ENCODE measurements at places on chromosomes 3 and 15.

DNA sequence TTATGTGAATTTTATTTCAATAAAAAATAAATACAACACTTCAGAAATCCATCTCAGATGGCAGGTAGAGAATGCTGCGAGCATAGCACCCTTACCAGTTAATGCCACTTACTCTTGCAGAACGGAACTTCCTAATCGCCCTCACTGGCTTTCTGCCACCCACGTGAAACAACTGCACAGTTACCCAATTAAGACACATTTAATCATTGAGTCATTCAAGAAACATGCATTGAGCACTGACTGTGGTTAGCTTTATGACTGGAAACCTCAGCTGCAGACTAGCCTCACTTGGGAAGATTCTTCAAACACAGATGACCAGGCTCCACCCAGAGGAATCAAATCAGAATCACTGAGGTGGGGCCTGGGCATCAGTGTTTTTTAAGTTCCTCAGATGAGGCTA is 5.6 kb upstream of the MFGE8 start:
- DNase-seq = no peak

DNA sequence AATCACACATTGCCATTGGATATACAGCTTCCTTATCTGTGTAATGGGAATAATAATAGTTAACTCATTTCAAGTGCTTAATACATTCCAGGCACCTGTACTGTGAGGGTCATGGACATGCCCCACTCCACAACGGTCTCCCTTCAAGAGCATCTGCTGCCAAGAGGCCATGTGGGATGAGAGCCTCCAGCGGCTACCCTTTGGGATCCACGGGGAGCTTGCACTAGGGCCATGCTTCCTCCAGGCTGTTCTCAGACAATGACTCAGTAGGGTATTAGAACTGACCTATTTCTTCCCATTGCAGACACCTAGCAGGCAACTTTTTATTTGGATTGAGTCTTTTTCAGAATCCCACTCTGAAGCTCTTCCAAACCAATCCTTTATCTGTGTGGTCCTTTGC is 1078.9 kb downstream of the TUSC7 start:
- DNase-seq = no peak

DNA sequence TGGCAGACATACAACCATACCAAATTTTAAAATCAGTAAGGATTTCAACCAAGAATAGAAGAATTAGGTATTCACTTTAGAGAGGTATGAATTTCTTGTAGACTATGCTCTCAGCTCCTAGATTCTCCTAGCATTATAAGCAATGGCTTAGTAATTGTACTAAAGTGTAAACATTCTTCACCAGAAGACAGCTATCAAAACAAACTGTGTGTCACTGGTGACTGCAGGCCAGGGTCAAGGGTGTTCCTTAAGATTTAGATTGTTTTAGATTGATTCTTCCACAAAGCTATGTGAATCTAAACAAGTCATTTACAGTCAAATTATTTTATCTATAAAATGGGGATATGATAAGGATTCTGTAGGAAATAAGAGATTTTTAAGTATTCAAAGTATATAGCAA is 23.1 kb upstream of the GP5 start:
- DNase-seq = no peak

GRCh38 chr15:90883526-90883975 is 753 bp upstream of the FES start:
- no peak for DNase-seq

DNA sequence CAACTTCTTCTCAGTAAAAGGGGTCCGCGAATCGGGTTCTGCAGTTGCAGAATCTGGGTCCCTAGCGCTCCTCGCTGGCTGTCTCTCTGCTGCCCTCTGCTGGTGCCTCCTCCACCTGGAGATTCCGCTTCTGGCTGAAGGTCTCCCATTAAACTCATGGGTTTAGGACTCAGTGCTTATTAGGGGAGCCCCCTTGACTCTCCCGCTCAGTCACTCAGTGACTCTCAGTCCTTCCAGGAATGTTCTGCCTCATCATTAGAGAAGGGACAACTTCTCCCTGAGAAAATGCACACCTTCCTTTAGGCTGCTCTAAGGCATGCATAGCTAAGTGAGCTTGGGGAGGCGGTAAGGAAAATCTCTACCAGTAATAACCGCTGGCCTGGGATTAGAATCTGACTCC is 7.1 kb downstream of the CPN2 start:
- no peak for DNase-seq

- no peak for DNase-seq
Observed at GRCh38 chr3:190234621-190235020, 87.6 kb downstream of the CLDN1 start.

DNA sequence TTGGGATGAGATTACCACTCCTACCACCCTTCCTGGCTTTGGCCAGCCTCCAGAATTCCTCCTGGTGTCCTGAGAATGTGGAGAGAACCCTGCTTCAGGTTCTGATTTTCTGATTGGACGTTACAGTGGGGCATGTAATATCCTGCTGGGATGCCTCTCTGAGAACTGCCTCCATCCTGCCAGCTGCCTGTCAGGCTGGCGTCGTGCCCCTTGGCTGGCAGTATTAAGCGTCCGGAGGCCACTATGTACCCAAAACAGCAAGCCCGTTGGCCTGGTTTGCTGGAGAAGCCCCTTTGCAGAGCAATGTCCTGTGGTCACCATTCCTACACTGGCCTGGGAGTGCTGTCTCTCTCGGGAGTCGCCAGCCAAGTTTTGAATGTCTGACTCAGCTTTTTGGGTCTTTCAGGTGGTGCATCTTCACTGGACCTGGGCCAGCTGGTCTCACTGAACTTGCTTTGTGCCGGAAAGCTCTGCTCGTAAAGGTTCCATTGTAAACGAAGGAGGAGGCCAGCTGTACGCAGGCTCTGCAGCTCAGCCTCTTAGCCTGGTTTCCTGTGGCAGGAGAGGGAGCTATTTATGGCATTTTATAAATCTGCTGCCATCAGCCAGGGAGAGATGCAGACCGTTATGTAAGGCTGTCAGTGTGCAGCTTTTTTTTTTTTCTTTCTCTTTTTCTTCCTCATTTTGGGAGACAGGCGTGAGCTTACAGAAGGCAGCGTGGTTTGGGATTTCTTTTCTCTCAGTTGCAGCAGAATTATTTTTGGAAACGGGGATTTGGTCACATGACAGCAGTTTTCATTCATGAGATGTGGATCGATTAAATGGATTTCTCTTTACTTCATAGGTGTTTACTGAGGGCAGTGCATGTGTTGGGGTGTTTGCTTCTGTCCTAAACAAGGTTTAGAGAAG is 19.0 kb upstream of the TRAK1 start:
- no peak for DNase-seq

- no peak for DNase-seq
Observed at GRCh38 chr3:155629056-155629455, 115.8 kb downstream of the PLCH1 start.

DNA sequence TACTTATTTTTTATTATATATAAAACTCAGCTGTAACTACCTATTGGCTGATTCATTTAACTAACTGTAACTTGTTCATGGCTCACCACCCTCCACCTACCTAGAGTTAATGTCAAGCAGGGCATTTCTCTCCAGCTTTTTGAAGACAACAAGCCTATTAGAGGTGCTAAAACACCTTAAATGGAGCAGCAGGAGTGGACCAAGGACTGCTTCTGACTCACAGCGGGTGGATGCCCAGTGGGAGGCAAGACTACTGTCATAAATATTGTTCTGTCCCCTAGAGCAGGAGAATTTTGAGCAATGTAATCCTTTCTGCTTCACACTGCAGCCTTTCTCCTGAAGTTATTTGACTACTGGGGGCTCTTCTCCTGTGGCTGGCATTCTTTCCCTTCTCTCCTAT is 146.9 kb downstream of the CLSTN2 start:
- DNase-seq = no peak

GRCh38 chr3:188956839-188957489 is 214.8 kb upstream of the TPRG1 start:
- DNase-seq = no peak

GRCh38 chr15:25464784-25465183 is 26.0 kb upstream of the UBE3A start:
- DNase-seq = no peak

DNA sequence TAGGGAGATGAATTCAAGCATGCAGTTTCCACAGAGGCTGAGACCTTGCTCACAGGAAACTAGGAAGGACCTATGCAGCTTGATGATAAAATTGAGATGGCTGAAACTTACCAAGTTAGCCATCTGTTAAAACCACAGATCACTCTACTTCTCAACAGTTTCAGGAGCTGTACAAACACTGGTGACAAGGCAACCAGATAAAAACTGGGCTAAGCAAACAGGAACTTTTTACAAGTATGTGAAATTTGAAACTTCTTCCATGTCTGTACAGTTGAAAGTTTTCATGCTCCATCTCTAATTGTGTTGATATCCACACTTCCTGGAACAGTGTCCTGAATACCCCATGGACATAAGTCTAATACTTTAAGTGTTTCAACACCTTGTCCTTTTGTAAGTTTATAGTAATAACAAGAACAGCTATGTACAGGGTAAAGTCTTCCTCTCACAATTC is 78.2 kb downstream of the FAIM start:
- no peak for DNase-seq

DNA sequence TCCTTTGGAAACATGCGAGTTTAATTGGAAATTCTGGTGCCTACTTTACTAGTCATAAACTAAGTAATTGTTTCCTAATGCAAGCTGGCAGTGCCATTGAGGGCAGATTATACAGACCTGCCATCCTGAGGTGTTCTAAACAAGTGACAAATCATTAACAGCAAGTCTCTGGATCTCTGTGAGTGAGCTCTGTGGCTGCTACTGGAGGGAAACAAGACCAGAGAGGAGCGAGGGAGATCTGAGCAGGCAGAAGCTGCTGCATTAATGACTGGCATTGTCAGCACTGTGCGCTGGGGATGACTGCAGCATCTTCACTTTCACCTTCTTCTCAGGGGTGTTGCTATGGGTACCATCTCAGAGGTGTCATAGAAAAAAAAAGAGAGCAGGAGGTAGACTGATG is 308.4 kb upstream of the DPH6 start:
- DNase-seq = no peak

GRCh38 chr3:59467476-59467875 is 417.7 kb upstream of the CFAP20DC start:
- no peak for DNase-seq

DNA sequence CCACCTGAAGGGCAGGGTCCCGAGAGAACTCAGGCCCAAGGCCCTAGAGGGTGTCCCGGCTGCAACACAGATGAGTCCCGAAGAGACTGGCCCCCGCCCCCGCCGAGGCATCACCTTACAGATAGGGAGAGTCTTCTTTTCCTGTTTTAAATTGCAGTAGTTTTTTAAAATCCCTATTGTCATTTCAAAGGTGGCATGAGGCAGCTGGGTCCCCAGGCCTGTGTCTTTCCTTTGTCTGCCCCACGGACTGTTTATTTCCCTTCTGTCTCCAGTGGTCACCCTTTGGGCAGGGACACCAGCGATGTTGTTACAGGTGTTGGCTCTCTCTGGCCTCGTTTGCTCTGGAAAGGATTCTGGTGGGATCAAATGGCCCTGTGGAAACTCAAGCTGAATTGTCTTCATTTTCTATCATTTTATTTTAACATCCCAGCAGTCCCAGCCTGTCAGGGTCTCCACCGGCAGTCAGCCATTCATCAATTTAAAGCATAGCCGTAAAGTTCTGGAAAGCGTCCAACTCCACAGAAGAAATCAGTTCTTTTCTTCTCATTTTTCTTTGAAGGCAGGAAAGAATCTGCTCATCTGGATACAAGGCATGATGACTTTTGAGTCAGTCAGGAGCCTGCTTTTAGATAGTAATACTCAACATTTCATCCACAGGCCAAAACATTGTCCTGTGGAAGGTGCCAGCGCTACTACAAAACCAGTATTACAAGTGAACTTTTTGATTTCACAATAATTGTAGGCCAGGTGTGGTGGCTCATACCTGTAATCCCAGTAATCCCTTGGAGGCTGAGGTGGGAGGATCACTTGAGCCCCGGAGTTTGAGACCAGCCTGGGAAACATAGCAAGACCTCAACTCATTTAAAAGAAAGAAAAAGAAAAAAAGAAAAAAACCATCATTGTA is 96.2 kb downstream of the HES1 start:
- no peak for DNase-seq

DNA sequence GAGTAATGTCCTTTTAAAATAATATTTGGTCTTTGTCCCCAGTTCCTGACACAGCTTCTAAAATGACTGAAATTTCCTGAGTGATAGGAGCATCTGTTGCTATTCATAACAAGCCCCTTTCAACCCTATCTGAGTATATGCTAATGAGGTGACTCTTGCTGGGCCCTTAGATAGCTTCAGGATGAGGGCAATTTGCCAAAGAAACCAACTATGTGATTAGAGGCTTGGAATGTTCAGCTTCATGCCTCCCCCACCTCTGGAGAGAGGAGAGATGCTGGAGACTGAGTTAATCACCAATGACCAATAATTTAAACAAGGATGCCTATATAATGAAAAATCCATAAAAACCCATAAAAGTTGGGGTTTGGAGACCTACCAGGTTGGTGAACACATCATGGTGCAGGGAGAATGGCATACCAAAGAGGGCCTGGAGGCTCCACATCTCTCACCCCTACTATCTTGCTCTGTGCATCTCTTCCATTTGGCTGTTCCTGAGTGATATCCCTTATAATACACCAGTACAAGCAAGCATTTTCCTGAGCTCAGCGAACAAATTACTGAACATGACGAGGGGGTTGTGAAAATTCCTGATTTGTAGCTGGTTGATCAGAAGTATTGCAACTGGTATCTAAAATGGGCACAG is 189.2 kb downstream of the ECT2 start:
- no peak for DNase-seq

DNA sequence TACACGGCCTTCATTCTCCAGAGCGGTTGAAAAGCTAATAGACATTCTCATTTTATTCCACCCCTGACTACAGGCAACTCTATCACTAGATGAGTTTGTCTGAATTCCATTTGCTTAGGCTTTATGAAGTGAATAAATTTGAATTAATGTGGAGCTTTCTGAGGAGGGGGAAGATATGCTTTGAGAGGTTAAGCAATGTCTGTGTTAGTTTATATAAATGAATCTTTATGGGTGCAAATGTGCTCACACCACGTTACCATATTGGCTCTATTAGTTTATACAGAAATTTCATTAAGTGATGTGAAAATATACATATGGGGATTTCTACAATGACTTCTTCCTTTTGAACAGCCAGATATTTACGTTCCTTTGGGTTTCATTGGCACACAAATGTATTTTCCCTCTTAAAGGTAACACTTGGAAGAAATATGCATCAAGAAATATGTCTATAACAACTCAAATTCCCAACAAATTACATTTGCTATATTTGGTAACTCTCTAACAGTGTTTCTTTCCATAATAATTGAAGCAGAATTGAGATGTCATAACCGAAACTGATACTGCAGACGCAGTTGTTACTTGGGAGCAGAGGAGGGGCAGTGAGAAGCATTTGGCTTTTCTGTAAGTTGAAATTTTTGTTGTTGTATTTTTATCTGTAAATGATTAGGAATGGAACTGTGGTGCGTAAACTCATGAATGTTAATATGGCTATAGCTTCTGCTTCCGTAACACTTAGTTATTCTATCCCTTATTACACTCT is 359.4 kb downstream of the CACNA2D3 start:
- no peak for DNase-seq
